ENCODE measurements at places on chromosomes 12 and 14. TPM values are rescaled to one million over a fixed set of nuclear protein-coding genes. Genes with fewer than 3 reads are reported as not detected.

CCDC38 gene
- total RNA-seq = not detected

RASAL1 gene
- 0.58 TPM for total RNA-seq

KRT2 gene
- not detected for total RNA-seq

MED6 gene
- total RNA-seq = 61.9 TPM

ADIPOR2 gene
- 58.5 TPM for total RNA-seq

BATF gene
- total RNA-seq = 7.4 TPM

ATG14 gene
- total RNA-seq = 19.0 TPM

NEMF gene
- 48.8 TPM for total RNA-seq

INSM2 gene
- total RNA-seq = 0.17 TPM

PAX9 gene
- 6.0 TPM for total RNA-seq

ARHGEF25 gene
- 12.3 TPM for total RNA-seq

NXPH4 gene
- 0.80 TPM for total RNA-seq

KRT82 gene
- total RNA-seq = not detected

FGF23 gene
- total RNA-seq = not detected

IQSEC3 gene
- total RNA-seq = 0.51 TPM

RHEBL1 gene
- 0.51 TPM for total RNA-seq

LRP1-AS gene
- not detected for total RNA-seq

PHETA1 gene
- total RNA-seq = 15.4 TPM

KRT81 gene
- total RNA-seq = 0.61 TPM

AICDA gene
- 0.46 TPM for total RNA-seq

SLC15A5 gene
- total RNA-seq = not detected

INHBC gene
- total RNA-seq = not detected

ANKRD33 gene
- 0.21 TPM for total RNA-seq

KRT85 gene
- not detected for total RNA-seq

DNAH10 gene
- total RNA-seq = 15.9 TPM

TDRD9 gene
- total RNA-seq = 2.3 TPM

SERPINA12 gene
- total RNA-seq = not detected

DENND5B gene
- 5.5 TPM for total RNA-seq

WNT1 gene
- 0.20 TPM for total RNA-seq

COX8C gene
- not detected for total RNA-seq

RNASE7 gene
- total RNA-seq = not detected

ACOT4 gene
- 4.2 TPM for total RNA-seq

ACVRL1 gene
- total RNA-seq = 101 TPM

RTL1 gene
- total RNA-seq = not detected

KRT7 gene
- total RNA-seq = 1,411 TPM

KRT73 gene
- not detected for total RNA-seq

LPAR5 gene
- total RNA-seq = 2.8 TPM

EIF2B1 gene
- 36.6 TPM for total RNA-seq
